ENCODE measurements at places on chromosomes 4 and X. TPM values are rescaled to one million over a fixed set of nuclear protein-coding genes. Genes with fewer than 3 reads are reported as not detected.

GRCh38 chr4:4720646-4721045 is 138.8 kb upstream of the MSX1 start:
- DNase-seq: no peak

NPY2R gene
- not detected for total RNA-seq

LAGE3 gene
- 34.8 TPM for total RNA-seq

DNA sequence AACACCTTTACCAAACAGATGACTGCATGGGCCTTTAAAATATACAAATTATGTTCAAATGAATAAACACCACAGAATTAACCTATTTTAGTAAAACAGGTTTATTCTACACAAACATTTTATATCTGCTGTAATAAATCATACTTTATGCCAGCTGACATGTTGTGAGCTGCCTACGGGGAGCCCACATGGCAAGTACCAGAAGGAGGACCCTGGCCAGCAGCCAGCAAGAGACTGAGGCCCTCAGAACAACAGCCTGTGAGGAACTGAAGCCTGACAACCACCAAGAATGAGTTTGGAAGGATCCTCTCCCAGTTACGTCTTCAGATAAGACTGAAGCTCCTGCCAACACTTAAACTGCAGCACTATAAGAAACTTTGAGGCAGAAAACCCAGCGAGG is 377.0 kb downstream of the PDGFC start:
- DNase-seq: no peak

- no peak for DNase-seq
Measured at GRCh38 chr4:31598639-31599038, 878.5 kb downstream of the PCDH7 start.

- no peak for DNase-seq
Measured at GRCh38 chr4:140242357-140243277, 88.6 kb upstream of the MAML3 start.

GRCh38 chr4:163398238-163398637 is 54.5 kb downstream of the NPY5R start:
- no peak for DNase-seq

WFS1 gene
- total RNA-seq: 2.3 TPM

DNA sequence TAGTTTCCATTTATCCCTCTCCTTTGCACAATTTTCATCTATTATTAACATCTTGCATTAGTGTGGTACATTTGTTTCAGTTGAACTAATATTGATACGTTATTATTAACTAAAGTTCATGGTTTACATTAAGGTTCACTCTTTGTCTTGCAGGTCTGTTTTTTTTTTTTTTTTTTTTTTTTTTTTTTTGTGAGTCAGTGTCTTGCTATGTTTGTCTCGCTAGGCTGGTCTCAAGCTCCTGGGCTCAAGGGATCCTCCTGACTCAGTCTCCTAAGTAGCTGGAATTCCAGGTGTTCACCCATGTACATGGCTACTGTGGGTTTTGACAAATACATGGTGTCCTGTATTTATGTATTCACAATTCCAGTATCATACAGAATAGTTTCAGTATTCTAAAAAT is 6.8 kb downstream of the TBC1D19 start:
- no peak for DNase-seq

DNA sequence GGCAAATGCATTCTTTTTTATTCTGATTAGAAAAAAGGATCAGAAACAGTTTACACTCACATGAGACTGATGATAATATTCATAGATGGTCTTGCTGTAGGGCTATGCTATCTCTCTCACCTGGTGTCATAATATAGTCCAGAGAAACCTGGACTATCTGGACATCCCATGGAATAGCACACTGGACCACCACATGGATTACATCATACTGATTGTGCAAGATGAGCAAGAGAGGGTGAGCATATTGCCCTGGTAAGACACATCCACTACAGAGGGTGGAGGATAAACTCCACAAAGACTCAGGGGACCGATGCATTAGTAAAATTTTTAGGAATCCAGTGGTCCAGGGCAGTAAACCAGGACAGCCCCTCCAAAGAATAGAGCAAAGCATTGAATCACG is 8.2 kb downstream of the SYN1 start:
- no peak for DNase-seq

DNA sequence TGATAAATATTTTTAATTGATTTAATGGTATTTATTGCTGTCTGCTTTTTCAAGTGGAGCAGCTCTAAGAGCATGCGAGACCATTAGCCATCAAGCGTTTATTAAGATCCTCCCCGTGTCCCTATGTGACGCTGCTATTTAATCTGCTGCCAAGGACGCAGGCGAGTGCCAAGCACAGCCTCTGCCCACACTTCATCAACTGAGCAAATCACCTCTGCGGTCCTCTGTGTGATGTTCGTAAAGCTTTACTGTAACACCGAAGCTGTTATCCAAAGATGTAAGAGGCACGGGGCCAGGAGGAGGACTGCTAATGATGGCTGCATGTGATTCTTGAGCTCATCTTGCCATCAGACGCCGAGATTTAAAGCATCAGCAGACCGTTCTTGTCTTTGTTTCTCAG is 79.5 kb downstream of the STOX2 start:
- no peak for DNase-seq

DNA sequence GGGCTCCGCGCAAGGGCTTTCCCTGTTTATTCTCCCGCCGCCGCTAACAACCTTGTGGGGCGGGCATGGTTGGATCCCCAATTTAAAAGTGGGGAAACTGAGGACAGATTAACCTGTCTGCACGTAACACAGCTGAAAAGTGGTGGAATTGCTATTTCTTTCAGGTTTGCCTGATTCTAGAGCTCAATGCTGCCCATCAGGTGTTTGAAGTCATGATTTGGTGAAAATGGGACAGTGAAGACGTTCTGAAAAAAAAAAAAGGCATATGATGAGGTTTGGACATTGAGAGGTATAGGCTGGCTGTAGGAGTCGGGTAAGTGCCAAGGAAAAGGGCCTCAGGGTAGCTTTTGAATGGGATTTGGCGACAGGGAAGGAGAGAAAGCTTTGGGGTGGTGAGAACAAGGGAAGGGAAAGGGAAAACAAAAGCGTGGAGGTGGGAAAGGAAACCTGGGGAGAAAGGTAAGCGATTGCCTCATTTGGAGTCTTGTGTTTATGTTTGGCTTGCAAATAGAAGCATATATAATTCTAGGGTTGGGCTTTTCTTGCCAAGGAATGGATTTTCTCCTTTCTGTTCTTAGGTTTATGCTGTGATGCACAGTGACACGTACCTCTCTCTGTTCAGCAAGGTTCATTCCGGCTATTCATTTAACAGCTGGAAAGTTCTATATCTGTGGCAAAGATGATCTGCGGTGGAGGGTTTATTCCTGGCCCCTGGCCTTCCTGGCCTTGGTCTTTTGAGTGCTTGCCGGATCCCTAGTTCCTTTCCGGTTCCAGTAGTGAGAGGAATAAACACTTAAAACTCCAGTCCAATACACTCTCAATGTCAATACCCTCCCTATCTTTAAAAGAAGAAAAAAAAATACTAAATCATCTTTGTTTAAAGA is 2.4 kb upstream of the STIM2 start:
- no peak for DNase-seq

GRCh38 chrX:134599184-134599914 is 58.9 kb downstream of the PLAC1 start:
- DNase-seq: no peak

UGT8 gene
- total RNA-seq: 0.17 TPM

DNA sequence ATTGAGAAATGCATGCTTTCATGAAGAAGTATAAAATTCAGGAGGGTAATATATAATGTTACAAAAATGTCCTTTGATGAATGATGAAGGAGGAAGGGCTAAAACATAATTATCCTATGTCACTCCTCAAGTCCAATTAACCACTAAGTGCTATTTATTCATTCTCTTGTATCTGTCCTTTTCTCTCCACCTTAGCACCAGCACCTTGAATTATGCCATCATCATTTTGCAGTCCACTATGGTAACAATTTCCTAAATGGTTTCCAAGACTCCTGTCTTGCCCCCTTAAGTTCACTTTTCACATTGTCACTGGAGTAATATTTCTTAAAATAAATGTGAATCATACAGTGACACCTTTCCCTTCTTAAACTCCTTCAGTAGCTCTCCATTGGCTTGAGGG is 756.3 kb downstream of the STPG2 start:
- no peak for DNase-seq

GNRHR gene
- total RNA-seq: not detected

LRP2BP gene
- 0.78 TPM for total RNA-seq

GRCh38 chrX:40201329-40201885 is 103.6 kb upstream of the BCOR start:
- DNase-seq: peak; percentile 32

DNA sequence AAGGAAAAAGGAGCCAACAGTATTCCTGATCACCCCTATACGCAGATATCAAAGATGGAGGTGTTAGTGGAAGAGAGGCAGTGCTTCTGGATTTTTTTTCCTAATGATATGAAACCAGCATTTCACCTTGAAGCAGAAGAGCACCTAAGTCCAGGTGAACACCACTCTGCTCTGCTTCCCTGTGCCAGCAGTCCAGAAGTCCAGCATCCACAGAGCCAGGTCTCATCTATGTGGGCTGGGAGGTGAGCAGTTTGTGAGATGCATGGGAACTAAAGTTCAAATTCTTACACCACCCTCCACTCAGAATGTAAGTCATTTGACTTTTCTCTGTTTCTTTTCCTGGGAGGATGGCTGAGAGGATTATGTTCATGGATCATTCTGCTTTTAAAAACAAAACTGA is 202.6 kb downstream of the RELL1 start:
- DNase-seq: no peak

DNA sequence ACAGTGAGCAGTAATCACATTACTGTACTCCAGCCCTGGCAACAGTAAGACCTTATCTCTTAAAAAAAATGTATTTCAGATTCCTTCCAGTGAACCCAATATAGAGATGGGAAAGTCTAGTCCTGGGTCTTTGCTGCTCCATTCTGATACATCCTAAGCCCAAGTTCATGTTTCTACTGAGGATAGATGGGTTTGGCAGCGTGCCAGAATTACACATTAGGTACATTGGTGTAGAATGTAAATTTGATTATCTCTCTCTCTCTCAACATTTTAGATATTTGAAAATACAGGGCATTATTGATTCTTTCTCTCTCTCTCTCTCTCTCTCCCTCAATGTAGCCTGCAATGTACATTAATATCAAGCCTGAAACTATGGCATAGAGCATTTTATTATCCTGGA is 43.5 kb upstream of the ZNF330 start:
- DNase-seq: no peak

- DNase-seq: peak; percentile 51
Measured at GRCh38 chr4:48483006-48483776, at the start of gene SLC10A4. SLC10A4 (plus strand) TSS chr4:48483343; CDS start chr4:48483562, 219 bp downstream.

GRCh38 chrX:107646735-107647134 is 18.4 kb downstream of the PRPS1 start:
- no peak for DNase-seq

DNA sequence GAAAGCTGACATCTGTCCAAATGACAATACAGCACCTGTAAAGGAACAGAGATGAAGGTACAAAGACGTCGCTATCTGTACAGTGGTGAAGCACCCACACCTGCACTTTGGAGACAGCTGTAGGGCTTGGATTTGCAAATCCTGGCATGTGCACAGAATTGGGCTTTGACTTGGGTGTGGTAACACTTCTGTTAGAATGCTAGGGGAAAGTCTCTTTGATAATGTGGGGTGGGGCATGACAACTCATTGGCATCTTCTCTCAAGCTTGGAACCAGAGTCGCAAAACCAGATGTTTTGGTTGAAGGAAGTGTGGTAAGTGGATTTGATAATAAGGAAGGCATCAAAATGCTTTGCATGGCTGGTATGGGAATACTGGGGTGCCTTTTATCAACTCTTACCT is 55.5 kb downstream of the VCX3B start:
- no peak for DNase-seq

DNA sequence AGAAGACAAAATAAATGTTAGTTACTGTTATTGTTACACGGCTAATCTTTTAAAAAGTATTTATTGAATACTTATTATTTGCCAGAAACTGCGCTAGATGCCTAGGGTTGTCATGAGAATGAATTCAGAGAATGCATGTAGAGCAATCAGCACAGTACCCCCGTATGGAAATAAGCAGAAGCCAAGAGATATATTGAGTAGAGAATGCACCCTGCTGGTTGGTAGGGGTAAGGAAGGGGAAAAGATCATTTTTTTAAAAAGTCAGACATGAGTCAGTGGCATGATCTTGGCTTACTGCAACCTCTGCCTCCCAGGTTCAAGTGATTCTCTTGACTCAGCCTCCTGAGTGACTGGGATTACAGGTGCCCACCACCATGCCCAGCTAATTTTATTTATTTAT is 13.1 kb upstream of the DRP2 start:
- no peak for DNase-seq

- DNase-seq: no peak
Measured at GRCh38 chr4:74794382-74795010, at the start of gene BTC. BTC (minus strand) TSS chr4:74794523; CDS start chr4:74794325, 198 bp downstream.

HELT gene
- not detected for total RNA-seq

- DNase-seq: no peak
Measured at GRCh38 chr4:77454858-77455257, 150.8 kb upstream of the CXCL13 start.

DNA sequence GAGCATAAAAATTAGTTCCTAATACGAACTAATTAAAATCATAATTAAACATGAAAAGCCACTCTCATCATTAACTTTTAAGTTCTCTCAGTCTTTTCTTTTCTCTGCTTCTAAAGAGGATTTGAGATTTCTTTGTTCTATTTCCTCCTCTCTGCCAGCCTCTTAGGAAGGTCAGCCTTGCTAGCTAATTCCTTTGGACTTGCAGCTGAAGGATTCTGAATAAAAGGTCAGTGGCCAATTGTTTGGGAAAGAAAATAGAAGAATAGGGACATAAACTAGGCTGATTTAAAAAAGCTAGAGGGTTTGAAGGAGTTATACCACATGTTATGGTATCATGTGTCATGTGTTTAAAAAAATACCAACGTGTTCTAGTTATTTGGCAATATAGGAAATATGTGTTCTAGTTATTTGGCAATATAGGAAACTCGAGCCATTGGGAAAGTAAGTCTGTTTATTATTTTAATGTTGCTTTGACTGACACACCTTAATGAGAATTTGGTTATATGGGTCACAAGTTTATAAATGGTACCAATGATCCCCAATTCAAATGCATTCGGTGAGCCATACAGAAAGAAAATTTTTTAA is 1668.7 kb upstream of the PCDH7 start:
- no peak for DNase-seq

GRCh38 chr4:133996431-133997121 is 205.0 kb downstream of the PABPC4L start:
- no peak for DNase-seq

RPS6KA6 gene
- not detected for total RNA-seq

NRK gene
- total RNA-seq: not detected

DNA sequence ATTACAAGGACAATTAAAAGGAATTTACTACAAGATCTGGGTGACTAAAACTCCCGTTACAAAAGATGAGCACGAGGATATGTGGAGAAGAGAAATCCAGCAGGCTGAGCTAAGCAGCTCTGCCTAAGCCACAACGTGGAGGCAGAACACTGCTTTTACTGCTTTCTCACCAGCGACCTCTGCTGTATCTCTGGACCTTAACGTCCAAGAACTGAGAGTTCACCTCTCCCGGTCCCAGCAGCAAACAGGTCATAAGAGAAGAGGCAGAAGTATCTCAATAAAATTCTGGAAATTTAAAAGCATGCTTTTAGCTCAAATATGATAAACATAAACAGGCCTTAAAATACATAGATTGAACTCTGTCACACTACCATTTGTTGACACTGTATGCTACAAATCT is 81.0 kb downstream of the ADGRA3 start:
- DNase-seq: no peak

GRCh38 chr4:13940921-13941320 is 313.4 kb upstream of the BOD1L1 start:
- no peak for DNase-seq

- no peak for DNase-seq
Measured at GRCh38 chr4:39660045-39660444, 21.4 kb upstream of the SMIM14 start.
